ENCODE measurements at places on chromosomes 16 and 17.
A peak's percentile ranks its signal among the peaks of the same experiment; 100 is the strongest.

- DNase-seq, result no peak
These were observed 81.5 kb downstream of the CA4 start for GRCh38 chr17:60231234-60231633.

GRCh38 chr16:16032271-16032979 lies 83.0 kb downstream of the ABCC1 start:
- no peak for DNase-seq

- DNase-seq, result peak; percentile 35
These were observed 22.2 kb upstream of the C17orf113 start for GRCh38 chr17:42072323-42073187.

- DNase-seq, result no peak
These were observed 57.6 kb upstream of the B4GALNT2 start for GRCh38 chr17:49074851-49075540.

GRCh38 chr17:21388066-21388465 lies 11.9 kb downstream of the KCNJ12 start:
- no peak for DNase-seq

DNA sequence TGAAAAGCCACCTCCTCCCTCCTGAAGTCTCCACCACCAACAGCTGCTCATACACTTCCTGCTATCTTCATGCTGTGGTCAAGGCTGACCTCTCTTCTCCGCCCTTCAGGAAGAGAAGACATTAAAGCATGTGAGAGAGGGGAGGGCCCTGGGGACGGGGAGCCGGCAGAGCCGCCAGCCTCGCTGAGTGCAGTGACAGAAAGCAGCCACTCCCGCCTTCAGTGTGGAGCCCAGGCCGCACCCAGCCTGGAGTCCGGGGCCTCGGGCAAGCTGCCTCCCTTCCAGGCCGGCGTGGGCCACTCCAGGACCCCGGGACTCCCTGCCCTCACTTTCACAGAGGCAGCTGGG lies 94.7 kb upstream of the TNRC6C start:
- peak; percentile 49 for DNase-seq

GRCh38 chr17:67983383-67983688 lies 12.9 kb downstream of the C17orf58 start:
- no peak for DNase-seq

DNA sequence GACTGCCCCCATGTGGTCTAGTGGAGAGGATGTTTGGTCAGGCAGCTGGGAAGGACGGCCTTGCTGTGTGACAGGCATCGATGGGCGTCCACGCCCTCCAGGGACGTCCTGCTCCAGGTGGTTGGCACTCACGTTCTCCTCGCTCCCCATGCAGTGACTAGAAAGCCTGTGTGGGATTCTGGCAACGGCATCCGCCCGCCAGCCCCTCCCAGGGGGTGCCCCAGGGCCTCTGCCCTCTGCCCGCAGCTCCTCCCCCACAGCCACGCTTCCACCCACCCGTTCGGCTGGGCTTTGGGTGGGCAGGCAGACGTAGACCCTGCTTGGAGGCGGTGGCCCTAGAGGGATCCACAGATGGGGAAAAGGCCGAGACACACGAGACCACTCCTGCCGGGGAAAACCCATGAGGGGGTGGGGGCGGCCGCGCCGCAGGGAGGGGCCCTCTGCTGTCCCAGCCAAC lies 4.7 kb upstream of the IL17C start:
- DNase-seq, result no peak

GRCh38 chr17:57889892-57890856 lies 40.3 kb upstream of the MRPS23 start:
- peak; percentile 73 for DNase-seq

- no peak for DNase-seq
These were observed 21.2 kb downstream of the LIG3 start for GRCh38 chr17:35001549-35001948.

GRCh38 chr17:27921077-27921476 lies 27.9 kb upstream of the LYRM9 start:
- no peak for DNase-seq

DNA sequence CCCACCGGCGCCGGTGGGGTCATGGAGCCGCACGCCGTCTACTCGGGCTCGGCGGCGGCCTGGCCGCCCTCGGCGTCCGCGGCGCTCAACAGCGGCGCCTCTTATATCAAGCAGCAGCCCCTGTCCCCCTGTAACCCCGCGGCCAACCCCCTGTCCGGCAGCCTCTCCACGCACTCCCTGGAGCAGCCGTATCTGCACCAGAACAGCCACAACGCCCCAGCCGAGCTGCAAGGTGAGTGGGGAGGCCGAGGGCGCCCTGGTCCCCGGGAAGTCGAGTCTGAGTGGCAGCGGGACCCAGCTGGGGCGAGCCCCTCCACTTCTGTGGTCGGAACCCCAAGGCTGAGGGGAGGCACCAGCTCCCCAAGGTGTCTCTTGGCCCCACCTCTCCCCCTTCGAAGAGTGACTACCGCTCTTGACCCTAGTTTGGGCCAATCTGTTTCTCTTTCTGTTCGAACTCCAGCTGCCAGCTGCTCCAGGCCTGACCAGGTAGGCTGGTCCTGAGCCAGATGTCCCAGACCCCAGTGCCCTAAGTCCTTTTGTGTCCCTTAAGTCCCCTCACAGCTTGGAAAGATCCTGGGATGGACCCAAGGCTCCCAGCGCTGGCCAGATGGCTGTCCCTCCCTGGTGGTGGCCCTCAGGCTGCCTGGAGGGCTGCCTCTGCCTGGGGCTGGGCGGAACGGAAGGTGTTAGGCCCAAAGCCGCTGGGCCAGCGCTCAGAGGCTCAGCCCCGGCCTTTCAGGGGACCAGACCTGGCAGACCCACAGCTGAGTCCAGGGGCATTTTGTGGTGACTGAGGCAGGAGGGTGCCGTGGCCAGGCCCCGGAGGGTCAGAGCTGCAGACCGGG lies 1.2 kb downstream of the FOXF1 start:
- no peak for DNase-seq

Data from CD14-positive monocyte (primary cell).